ENCODE measurements at places on chromosomes 3 and 15.

GRCh38 chr3:74137790-74138189, 476.7 kb downstream of the CNTN3 start:
- DNase-seq = no peak

- no peak for DNase-seq
These were observed 517.8 kb upstream of the CFAP20DC start for GRCh38 chr3:59567661-59568060.

- no peak for DNase-seq
These were observed 14.2 kb downstream of the NR1D2 start for GRCh38 chr3:23959135-23959900.

GRCh38 chr15:85581495-85581894, 201.1 kb downstream of the AKAP13 start:
- no peak for DNase-seq

DNA sequence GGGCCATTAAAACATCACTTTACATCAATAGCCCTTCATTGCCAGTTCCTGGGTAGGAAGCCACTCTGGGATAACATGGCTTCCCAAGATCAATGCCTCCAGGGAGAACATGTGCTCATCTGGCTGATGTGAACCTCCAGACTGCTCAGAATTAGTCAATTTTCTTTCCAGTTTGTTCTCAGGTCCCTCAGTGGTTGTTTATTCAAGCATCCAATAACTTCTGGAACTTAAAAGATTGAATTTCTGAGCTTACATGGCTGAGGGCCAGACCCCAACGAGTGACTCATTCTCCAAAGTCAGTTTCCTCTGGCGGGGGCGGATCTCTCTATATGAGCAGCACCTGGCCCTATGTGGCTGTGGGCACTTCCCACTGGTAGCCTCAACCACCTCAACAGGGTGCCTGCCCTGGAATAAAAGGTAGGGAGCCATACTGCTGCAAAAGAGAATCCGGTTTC, 34.0 kb downstream of the LYZL4 start:
- no peak for DNase-seq
